Activated CD4-positive, alpha-beta T cell treated with anti-CD3 and anti-CD28 coated beads for 48 hours (primary cell): ENCODE measurements at places on chromosomes 4 and X.

- DNase-seq = no peak
Measured at GRCh38 chrX:106170318-106170717, 2.2 kb downstream of the PWWP3B start.

- DNase-seq = no peak
Measured at GRCh38 chr4:156194896-156195295, 241.2 kb upstream of the CTSO start.

DNA sequence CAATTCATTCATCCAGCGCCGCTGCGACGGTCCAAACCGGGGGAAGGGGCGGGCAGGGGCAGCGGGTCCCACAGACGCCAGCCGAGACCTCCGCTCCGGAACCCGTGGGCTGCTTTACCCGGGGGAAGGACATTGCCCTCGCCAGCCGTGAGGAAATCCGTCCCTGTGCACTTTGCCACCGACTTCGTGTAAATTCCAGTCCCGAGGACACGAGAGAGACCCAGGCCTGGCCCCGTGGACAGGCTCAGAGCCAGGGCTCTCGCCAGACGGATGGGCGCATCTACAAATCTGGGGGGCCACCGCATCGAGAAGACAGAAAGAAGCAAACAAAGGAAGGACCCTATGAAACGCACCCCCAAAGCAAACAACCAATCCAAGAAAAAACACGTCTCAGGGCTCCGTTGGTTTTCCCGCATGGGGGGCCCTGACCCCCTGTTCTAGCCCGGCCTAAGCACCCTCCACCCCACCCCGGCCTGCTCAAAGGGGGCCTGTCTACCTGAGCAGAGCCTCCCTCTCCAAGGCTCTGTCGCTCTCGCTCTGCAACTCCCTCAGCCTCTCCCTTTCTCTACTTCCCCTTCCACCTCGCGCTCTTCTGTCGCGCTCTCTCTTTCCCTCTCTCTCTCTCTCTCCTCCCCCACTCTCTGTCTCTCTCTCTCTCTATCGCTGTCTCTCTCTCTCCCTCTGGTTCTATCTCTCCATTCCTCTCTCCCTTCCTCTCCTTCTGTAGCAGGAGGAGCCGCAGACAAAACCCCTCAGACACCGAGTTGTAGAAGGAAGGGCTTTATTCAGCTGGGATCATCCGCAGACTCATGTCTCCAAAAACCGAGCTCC lies 11.3 kb downstream of the FRG2 start:
- DNase-seq = no peak

- DNase-seq = no peak
Measured at GRCh38 chrX:11064851-11065600, 46.1 kb upstream of the HCCS start.

DNA sequence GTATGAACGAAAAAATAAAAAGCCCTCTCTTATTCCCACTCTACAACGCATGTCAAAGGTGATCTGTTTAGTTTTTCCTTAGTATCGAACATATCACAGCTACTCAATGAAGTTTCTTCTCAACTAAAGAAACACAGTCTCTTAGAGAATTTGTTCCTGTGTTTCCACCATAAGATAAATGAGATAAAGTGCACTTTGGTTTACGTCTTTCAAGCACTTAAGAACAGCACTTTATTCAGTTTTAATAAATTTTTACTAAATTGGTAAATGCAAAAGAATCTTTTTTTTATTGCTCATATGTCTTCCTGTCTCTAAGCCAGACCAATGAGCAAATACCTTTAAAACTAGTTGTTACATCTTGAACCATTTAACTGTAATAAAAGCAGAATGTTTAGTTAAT lies 259.8 kb downstream of the CHIC1 start:
- DNase-seq = no peak

GRCh38 chr4:176563591-176563990 lies 229.1 kb downstream of the VEGFC start:
- no peak for DNase-seq

- DNase-seq = no peak
Measured at GRCh38 chrX:53261355-53261972, 19.9 kb downstream of the IQSEC2 start.
